ENCODE measurements at places on chromosomes 7 and 10.

- DNase-seq, result no peak
These were observed 127.6 kb downstream of the OAT start for GRCh38 chr10:124291001-124291701.

GRCh38 chr7:13217768-13218167 is 530.3 kb downstream of the ARL4A start:
- DNase-seq, result no peak

- no peak for DNase-seq
These were observed 3.7 kb downstream of the VIM start for GRCh38 chr10:17231788-17232187.

- no peak for DNase-seq
These were observed 337.6 kb downstream of the CCSER2 start for GRCh38 chr10:84665883-84666463.

DNA sequence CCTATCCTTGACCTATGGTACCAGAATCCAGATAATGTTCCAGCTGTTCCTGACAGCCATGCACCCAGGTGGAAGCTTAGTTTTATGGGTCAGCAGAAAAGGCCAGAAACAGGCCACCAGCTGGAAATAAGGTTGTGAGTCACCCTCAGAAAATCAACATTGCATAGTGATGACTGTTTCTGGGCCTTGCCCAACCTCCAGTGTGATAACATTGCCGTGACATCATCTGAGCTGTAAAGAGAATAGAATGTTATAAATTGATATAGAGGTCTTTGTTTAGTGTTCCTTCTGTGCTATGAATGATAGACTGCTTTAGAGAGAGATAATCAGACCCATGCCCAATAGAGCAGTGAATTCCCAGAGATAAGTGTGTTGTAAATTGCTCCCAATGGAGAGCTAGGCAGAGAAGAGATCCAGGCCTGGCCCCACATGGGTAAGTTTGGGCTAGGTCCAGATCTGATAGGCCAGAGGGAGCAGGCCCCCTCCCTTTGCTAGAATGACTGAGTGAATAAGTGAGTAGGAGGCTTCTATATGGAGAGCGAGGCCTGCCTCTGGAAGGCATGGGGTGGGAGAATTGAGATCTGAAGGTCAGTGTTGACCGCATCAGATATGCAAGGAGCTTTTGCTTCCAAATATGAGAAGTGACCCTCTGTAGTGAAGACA is 14.2 kb upstream of the HPS1 start:
- no peak for DNase-seq

DNA sequence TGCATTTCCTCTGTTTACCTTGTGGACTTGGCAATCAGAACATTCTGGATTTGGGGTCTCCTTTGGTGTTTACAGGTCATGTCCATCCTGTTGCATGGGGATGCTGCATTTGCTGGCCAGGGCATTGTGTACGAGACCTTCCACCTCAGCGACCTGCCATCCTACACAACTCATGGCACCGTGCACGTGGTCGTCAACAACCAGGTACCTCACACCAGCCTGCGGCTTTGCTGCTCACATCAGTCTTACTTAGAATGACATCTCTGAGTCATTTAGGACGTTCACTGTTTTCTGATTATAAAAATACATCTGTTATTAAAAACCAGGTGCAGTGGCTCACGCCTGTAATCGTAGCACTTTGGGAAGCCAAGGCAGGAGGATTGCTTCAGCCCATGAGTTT is 67.0 kb upstream of the ZMIZ2 start:
- DNase-seq, result no peak

GRCh38 chr10:77190291-77190690 is 447.3 kb downstream of the KCNMA1 start:
- no peak for DNase-seq

- no peak for DNase-seq
These were observed 44.2 kb downstream of the CALML3 start for GRCh38 chr10:5568984-5569383.

DNA sequence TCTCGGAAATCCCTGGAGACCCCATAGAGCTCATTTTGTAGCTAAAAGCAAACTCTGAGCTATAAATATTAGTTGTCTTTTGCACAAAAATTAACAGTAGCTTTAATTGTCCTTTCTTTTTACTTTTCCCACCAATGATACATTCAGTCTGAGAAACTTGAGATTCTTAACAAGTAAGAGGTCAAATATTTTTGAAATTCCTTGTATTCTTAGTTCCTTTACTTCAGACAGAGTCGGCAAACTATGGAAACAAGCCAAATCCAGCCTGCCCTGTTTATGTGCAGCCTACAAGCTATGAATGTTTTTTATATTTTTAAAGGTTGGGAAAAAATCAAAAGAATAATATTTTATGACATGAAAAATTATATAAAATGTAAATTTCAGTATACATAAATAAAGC is 146.6 kb downstream of the CTNNA3 start:
- DNase-seq, result no peak

DNA sequence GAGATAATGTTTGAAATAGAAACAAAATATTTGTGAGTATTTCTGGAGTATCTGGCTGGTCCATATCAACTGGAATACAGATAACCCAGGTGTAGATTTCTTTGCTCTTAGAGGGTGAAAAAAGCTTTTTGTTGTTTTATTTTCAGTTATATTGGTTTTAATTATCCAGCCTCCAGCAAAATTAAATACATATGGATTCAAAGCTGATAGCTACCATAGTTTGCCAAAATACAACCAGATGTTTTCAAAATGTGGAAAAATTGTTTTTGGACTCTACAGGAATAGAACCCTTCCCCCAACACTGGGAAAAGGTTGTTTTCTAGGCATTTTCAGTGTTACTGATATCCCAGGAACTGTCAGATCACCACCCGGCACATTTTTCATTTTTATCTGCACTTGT is 30.1 kb downstream of the LRRC17 start:
- no peak for DNase-seq

DNA sequence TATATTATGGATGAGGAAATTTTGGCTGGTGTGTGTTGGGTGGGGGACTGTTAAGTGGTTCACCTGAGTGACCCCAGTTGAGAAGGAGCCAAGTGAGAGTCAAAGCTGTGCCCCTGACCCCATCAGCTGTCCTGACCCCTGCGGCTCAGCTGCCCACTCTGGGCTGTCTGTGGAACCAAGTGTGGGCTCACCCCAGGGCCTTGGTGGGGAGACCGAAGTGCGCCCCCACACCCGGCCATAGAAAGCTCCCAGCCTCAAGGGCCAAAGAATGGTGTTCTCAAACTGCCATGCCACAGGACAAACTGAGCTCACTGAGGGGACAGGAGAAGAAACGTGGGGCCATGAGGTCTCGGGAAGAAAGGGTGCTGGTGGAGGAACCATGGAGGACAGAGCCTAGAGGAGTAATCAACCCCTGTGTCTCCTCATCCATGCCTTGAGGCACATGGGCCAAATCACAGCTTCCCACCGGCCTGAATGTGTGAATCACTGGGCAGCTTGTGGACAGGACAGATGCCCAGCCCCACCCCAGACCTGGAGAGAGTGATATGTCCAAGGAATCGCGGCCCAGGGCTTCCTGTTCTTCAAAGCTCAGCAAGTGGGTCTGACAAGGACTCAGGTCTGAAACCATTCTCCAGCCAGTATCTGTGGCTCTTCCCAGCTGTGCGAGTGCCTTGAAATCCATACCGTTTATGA is 86.2 kb upstream of the CACUL1 start:
- DNase-seq, result no peak

GRCh38 chr7:141071260-141071854 is 2.5 kb upstream of the TMEM178B start:
- no peak for DNase-seq

GRCh38 chr7:109930049-109930448 is 1160.9 kb upstream of the LRRN3 start:
- DNase-seq, result no peak

- DNase-seq, result no peak
These were observed 1.8 kb upstream of the ACTR3C start for GRCh38 chr7:150325110-150325611.

- no peak for DNase-seq
These were observed 112.4 kb upstream of the JAZF1 start for GRCh38 chr7:28292834-28293526.

DNA sequence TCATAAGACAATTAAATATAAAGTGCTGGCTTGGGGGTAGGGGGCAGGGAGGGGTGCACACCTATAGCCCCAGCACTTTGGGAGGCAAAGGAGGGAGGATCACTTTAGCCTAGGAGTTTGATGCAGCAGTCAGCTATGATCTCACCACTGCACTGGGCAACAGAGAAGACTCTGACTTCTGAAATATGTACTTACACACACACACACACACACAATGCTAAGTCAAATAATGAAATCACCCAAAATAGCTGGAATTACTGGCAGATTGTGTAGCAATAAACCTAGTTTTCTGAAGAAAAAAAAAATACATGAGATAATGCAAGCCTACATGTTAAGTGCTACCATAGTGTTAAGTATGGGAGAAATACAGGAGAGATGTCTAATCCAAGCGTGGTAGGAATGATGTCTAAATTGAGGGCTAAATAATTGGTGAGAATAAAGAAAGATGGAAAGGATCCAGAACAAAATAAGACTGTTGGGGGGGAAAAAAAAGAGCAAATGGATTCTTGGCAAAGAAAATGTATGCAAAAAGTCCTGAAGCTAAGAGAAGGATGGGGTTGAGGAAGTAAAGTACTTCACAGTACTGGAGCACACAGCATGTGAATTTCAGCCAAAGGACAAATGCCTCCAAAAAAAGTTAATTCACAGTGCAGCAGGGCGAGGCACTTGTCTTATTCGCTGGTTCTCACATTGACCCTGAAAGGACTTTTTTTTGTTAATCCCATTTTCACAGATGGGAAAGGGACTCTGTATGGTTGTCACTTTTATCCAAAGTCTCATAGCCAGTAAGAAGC is 73.9 kb downstream of the IGF2BP3 start:
- DNase-seq, result no peak

- no peak for DNase-seq
These were observed 148.5 kb downstream of the PPP1R17 start for GRCh38 chr7:31835471-31835870.

DNA sequence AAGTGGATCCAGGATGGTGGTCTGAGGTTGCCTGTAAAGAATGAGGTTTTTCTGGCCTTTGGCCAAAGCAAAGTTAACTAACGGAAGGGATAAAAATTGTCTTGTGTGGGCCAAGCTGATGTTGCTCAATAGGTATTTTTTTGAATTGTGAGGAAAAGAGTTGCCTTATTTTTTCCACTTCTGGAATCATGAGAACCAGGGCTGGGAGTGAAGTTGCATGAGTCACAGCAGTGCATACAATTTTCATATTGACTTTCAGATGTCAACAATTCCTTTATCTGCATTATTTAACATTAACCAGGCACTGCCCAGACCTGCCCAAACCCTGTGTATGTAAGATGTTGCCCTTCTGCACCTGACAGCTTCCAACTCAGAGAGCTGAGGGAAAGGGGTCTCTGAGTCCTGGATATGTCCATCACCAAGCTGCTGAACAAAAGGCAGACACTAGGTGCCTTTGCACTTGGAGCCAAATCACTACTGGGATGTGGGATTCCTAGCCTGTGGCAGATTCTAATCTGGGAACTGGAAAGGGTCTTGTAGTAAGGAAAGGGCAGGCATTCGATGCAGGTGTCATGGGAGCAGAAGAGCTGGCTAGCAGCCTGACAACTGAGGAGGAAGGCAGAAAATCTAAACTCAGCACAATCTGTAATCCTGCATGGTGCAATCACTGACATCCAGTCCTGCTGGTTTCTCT is 52.3 kb upstream of the SLC35B4 start:
- no peak for DNase-seq

DNA sequence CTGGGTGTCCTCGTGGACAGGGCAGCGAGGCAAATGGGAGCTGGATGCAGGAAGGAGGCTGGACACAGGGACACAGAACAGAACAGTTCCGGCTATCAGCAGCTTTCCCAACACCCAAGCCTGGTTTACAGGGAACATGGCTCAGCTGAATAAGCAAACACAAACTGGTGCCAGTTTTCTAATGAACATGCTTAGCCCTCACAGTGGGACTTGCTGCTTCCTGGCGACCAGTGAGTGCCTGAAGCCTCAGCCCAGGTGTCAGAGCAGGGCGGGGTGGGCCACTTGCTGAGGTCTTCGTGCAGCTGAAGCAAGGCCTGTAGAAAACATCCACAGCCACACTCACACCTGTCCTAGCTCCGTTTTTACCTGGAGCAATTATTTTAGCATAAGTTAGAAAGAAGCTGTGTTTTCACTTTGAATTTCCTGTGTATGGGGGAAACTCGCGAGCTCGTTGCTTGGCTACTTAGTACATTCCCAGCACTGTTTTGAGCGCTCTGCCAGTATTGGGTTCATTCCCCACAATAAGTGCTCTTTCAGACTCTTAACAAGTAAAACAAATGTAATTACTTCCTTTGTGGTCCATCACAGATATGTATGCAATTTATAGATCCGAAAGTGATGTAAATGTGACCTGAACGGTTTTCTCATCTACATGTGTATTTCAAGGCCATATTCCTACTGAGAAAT is 261.2 kb upstream of the SHH start:
- no peak for DNase-seq

DNA sequence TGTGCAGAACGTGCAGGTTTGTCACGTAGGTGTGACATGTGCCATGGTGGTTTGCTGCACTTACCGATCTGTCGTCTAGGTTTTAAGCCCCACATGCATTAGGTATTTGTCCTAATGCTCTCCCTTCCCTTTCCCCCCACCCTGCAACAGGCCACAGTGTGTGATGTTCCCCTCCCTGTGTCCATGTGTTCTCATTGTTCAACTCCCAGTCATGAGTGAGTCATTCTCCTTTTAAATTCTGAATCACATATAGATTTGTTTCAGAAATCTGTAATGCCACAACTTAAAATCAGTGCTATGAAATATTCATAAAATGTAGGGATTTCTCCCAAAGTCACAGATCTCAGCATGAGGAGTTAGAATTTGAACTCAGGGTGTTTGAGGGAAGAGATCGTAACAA is 552.5 kb upstream of the MBL2 start:
- DNase-seq, result no peak

DNA sequence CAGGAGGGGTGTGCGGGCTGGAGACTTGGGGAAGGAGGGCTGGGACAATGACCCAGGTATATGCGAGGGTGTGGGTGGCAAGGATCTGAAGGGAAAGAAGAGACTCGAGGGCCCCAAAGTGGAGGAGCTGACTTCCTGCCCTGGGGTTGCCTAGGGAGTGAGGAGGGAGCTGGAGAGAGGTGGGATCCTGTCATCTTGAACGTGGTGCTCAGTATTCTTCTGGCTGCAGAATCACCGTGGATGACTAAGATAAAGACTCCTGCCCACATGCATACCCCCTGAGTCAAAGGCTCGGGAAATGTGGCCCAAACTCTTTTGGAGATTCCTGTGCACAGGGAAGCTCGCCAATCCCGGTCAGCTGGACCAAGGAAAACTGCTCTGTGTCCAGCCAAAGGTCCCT is 31.2 kb downstream of the COL17A1 start:
- no peak for DNase-seq

DNA sequence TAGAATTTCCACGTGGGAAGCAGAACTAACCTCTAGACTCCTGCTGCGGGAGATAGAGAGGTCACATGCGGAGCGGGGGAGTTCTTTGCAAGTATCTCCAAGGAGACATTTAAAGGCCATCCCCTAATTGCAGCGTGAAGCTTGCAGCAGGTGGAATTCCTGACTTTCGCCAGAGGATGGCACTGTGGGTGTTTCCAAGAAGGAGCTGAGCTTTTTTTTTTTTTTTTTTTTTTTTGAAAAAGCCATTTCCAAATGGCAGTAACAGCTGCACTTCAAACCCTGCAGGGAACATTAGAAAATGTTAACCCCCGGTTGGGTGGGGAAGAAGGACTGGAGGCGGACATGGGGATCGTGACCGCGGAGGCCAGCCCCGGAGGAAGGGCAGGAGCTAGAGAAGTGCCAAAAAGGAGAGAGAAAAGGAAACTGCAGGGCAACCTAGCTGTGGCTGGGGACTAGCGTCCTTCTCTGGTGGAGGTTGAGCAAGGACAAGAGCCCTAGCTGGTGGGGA is 487.7 kb downstream of the TYW1 start:
- DNase-seq, result no peak
